Left lung (tissue), 14 donors: ENCODE measurements at places on chromosomes 1 and 21. TPM values are rescaled to one million over a fixed set of nuclear protein-coding genes. Genes with fewer than 3 reads are reported as not detected.

DNA sequence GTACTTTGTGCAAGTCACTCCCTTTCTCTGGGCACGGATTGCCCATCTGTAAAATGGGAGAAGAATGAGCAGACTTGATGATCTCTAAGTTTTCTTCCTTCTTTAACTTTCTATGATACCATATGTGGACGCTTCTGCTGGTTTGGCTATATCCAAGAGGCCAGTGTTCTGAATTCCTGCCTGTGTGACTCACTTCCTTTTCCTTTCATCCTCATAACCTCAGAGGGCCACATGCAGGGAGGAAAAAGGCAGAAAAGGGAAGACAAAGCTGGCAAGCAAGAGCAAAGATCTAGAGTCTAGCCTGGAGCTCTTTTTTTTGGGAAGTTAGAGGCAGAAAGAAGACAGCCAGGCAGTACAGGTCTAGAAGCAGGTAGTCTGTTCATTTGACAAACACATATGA lies 151.2 kb downstream of the OMA1 start:
- DNase-seq: no peak

DNA sequence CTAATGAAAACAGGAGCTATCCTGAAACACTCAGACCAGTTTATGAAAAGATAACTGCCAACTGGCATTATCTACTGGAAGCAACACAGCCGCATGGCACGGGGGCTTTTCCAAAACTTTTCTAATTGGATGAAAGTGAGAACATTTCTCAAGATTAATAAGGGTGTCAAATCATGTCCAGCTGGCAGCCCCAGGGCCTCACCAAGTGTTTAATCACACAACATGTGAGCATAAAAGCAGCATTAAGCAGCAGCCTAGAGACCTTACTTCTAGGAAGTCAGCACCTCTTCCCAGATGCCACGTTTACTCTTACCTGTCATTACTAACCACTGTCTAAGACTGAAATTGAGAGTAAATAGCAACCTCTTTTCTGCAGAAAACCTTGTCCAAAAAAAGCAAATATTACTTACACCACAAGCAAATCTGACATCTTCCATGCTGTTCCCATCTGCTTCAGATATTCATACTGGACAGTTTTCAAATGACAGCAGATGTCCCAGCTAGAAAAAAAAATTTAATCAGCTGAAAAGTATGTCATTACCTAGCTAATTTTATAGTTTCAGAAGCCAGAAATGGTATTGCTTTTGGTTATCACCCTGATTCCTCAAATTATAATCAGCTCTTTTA lies 341.5 kb upstream of the ZP4 start:
- DNase-seq: no peak

DNA sequence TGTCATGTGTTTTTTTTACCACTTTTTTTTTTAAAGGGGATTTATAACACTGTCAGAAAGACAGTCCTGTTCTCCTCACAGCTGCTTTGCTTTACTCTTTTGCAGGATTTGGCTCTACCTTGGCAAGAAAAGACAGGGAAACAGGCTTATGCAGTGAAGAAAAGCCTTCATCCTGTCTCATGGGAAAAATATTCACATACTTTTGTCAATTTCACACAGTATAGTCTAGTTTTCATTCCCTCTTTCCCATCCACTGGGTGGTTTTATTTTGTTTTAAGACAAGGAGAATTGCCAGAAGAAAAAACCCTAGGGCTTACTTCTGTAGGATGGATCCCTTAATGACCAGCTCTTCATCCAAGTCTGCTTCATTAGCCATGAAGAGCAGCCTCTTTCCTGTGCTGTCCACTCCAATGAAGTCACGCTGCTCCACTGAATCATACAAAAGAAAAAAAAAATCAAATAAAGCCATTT lies 60.0 kb downstream of the EIF2B3 start:
- DNase-seq: no peak

GRCh38 chr1:65817891-65818290 lies 25.2 kb downstream of the PDE4B start:
- DNase-seq: no peak

DNA sequence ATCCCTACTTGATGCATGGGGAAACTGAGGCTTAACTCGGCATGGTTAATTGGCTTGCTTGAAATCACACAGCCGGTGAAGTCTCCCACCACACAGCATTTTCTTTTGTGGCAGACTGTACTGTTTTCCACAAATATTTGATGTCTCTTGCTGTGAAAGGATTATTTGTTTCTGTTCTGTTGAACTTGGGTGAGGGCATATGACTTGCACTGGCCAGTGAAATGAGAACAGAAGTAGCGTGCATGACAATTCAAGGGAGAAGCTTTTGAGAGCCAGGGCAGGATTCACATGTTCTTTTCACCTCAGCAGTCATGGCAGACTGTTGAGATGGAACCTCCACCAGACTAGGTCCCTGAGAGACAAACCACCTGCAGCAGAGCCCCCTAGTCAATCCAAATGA lies 11.7 kb upstream of the AK2 start:
- no peak for DNase-seq

DNA sequence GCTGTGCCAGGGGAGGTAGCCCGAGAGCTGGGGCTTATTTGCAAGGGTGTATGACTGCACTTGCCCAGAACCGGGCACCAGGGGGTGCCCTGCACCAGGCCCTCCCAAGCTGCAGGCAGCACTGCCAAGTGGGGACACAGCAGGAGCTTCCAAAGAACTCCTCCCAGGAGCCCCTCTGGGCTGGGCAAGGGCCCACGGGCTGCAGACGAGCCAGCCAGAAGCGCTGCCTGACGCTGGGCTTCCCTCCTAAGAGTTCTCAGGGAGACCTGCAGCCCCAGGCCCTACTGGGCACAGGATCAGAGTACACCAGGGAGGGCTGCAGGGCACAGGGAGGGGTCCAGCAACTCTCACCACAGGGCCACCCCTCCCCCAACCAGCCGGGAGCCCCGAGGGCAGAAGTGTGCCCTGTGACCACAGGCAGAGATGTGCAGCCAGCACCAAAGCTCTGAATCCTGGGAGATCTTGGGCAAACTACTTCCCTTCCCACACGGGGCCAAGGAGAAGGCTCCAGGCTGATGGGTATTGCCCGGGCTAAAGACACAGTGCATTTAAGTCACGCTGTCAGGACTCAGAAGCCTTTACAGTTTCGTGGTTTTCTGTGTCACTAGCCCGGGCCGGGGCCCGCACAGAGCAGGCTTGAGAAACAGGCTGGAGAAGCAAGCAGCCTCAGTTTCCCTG lies 63.4 kb downstream of the KCNAB2 start:
- DNase-seq: no peak

GRCh38 chr1:8021676-8022266 lies 4.3 kb downstream of the ERRFI1 start:
- no peak for DNase-seq

DNA sequence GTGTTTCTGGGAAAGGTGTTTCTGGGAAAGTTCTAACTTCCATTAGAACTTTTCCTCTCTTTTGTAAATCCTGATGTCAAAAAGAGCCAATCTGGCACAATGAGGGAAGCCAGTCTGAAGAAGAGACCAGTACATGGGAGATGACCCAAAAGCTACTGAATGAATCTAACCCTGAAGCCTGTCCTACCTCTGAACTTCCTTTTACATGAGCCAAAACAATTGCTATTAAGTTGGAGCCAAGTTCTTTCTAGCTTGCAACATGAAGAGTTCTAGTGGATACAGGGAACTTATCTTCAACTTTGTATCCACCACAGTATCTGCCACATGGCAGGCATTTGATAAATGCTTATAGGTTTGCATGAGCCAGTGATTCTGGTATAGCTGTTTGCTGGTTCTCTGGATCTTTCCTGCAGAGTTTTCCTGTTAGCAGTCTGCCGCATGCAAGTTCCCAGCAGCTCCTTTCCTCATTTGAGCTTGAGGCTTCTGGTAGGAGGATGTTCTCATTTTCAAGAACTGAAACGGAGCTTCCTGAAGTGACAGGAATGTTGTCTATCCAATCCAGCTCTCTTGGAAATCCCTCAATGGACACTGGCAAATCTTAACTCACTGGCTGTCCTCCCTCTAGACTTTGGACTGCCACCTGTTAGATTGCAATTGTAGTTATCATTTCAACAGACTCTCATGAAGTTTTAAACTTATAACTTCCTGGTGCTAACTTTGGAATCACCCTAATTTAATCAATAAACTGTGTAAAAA lies 73.1 kb upstream of the LPGAT1 start:
- no peak for DNase-seq

DNA sequence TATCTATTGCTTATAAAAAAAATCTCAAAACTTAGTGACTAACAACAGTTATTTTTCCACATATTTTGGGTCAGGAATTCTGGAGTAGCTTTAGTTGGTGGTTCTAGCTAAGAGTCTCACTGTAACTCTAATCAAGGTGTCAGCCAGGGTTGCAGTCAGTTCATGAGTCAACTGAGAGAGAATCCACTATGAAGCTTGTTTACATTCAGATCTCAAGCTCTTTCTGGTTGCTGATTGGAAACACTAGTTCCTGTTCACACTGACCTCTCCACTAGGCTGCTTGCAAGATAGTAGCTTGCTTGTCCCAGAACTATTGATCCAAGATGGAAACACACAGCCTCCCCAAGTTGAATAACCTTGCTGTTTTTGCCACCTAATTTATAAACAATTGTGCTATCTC lies 1192.1 kb upstream of the B3GALT2 start:
- DNase-seq: no peak

Gene C8A
- polyA plus RNA-seq: not detected

Gene NIPAL3
- 14.6 TPM for polyA plus RNA-seq

Gene OR6K3
- polyA plus RNA-seq: not detected

Gene FAM72A
- polyA plus RNA-seq: 5.2 TPM

GRCh38 chr1:151820940-151821339 lies 10.7 kb downstream of the RORC start:
- DNase-seq: no peak

- DNase-seq: no peak
Observed at GRCh38 chr21:38241029-38241740, 15.6 kb upstream of the KCNJ15 start.

Gene GUCA2A
- polyA plus RNA-seq: 0.82 TPM

GRCh38 chr1:191695865-191696264 lies 462.4 kb upstream of the RGS18 start:
- no peak for DNase-seq

DNA sequence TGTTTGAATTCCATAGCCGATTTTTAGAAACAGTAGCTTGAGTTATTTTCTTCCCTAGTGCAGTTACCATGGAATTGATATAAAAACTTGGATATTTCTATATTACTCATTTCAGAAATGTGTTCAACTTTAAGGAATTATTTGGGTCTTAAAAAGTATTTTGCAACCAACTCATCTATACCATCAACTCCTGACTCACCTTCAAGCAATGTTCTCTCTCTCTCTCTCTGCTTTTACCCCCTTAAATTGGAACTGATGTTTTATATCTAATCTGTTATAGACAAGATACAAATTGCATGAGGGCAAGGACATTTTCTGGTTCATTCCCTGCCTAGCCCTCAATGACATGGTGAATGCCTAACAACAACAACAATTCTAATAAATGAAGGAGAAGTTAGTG lies 214.7 kb upstream of the NRIP1 start:
- DNase-seq: no peak

- DNase-seq: no peak
Observed at GRCh38 chr21:25970254-25970930, 200.2 kb downstream of the APP start.

GRCh38 chr1:28450561-28450960 lies 55.3 kb upstream of the RCC1 start:
- DNase-seq: no peak

Gene IFI6
- polyA plus RNA-seq: 30.1 TPM
